ENCODE measurements at places on chromosomes 11 and 22. TPM values are rescaled to one million over a fixed set of nuclear protein-coding genes. Genes with fewer than 3 reads are reported as not detected.

The NXPE2 gene
- not detected for total RNA-seq

DNA sequence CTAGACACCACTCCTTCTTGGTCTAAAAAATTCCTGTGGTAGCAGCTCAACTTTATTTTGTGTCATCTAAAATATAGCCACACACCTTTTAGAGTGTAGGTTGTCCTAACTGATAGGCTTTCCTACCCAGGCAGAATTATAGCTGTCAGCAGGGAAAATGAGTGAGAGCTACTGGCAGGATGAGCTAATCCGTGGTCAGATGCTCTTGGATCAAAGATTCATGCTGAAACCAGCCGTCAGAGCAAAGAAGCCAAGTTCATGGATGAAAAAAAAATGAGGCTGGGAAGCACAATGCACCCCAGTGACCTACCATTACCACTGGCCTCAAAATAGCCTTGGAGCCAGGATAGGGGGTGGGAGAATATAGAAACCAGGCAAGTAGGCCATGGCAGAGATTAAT, 113.1 kb upstream of the BLID start:
- DNase-seq = no peak

DNA sequence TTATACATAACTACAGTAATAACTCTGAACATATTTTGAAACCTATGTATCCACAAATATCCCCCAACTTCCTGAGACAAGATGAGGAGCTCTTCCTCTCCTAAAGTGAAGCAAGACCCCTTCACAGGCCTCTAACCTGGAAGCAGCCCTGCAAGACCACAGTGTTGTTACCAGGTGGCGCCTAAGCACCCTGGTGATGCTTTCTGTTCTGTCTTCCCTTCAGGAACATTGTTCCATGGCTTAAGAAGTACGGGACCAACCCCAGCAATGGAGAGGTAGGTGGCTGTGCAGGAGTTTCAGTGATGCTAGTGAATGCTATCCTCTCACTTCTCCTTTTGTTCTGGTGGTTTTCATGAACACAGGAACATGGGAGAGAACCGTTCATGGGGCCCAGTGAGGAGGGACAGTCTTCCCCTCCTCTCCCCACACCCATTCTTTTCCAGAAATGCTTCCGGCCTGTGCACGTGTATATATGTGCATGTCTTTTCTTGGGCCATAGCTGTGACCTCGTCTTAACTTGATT, 6.4 kb downstream of the PPIL2 start:
- no peak for DNase-seq

DNA sequence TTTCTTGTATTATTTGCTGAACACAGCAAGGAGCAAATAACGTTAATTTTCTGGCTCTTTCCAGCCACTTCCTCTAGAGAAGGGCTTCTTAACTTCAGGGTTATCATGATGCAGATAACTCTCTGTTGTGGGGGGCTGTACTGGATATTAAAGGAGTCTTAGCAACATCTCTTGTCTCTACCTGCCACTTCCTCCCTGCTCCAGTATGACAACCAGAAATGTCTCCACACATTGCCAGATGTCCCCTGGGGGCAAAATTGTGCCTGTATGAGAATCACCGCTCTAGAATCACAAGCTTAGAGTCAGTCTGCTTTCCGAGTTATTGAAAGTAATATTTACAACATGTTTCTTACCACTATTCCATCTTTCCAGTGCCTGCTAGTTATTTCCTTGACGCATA, 6.8 kb downstream of the JRKL start:
- DNase-seq = no peak

- DNase-seq = no peak
Observed at GRCh38 chr11:112616327-112617097, 344.7 kb upstream of the NCAM1 start.

The SPI1 gene
- total RNA-seq = not detected

The MISFA gene
- total RNA-seq = 4.8 TPM

DNA sequence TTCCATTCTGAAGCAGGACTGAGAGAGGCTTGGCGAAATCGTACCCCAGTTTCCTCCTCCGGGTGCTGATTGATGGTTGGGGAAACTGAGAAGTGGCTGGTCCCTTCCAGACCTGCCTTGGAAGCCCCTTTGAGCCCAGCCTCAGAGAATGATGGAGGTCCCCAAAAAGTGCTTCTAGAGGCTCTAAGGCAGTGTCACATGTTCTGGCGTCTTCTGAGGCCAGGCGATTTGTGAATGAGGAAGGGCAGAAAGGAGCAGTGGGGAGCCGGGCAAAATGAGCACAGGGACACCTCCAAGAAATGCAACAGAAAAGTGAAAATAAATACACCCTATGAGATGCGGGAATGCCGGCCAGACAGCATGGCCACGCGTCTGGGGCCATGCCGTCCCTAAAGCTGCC, 1.0 kb upstream of the LIF start:
- no peak for DNase-seq

The PARVG gene
- not detected for total RNA-seq

The SCGB1A1 gene
- total RNA-seq = not detected

The ACTN3 gene
- total RNA-seq = not detected

DNA sequence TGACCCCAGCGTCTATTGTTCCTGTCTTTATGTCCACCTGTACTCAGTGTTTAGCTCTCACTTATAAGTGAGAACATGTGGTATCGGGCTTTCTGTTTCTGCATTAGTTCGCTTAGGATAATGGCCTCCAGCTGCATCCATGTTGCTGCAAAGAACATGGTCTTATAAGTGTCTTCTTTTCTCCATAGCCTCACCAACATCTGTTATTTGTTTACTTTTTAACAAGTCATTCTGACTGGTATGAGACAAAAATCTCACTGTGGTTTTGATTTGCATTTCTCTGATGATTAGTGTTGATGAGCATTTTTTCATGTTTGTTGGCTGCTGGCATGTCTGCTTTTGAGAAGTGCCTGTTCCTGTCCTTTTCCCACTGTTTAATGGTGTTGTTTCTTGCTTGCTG, 21.7 kb upstream of the SLN start:
- no peak for DNase-seq

GRCh38 chr11:24615451-24616160, 118.8 kb downstream of the LUZP2 start:
- DNase-seq = no peak

DNA sequence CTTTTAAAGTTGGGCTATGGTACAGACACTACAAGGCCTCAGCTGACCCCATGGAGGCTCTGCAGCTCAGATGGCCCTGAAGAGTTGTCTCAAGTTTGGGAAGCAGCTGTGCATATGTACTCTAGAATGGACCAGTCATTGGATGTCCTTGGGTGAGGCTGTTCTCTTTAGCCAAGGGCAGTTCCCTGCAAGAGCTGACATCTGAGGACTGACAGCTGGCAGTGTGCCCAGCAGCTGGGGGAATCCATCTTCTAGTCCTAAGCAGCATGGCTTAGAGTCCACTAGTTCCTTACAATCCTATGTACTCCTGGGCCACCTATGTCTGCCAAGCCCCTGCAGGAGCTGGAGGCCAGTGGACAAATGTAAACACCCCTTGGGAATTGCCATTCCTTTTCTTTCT, 76.5 kb downstream of the C11orf91 start:
- DNase-seq = no peak

The KRTAP5-7 gene
- not detected for total RNA-seq

- no peak for DNase-seq
Observed at GRCh38 chr11:99934008-99934407, 753.1 kb upstream of the ARHGAP42 start.

The BTG4 gene
- total RNA-seq = not detected

- no peak for DNase-seq
Observed at GRCh38 chr22:27224485-27225374, 567.3 kb downstream of the MIAT start.

- DNase-seq = no peak
Observed at GRCh38 chr11:117582433-117582832, 214.6 kb downstream of the DSCAML1 start.

The KMT5B gene
- total RNA-seq = 34.3 TPM

The CD3D gene
- not detected for total RNA-seq

DNA sequence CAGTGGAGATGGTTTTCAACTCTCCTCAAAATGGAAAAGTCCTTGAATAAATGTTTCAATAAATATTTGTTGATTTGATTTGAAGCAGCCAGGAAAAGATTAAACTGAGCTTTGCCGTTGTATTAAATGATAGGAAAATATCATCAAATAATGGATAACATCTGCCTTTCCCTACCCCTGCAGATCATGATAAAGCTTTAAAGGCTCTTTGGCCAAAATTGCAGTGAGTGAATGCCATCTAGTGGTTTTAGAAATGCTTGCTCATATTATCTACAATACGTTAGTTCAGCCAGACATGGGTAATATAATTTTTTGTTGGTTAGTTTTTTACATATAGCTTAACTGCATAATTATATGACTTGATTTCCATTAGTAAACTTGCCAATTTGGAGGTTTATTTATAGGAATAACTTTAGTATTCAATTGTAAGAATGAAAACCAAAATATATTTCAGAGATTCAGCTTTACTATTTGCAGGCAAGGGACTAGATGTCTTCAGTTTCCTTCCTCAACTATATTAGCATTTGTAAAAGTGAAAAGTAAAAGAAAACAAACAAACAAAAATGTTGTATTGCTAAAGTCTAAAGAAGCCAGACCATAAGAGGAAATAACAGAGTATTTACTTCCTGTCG, 159.2 kb downstream of the MSANTD4 start:
- DNase-seq = peak; percentile 35

- DNase-seq = no peak
Observed at GRCh38 chr11:126159719-126160344, 51.6 kb downstream of the RPUSD4 start.

GRCh38 chr11:132943357-132943705, 589.0 kb downstream of the OPCML start:
- peak; percentile 8 for DNase-seq

- no peak for DNase-seq
Observed at GRCh38 chr22:48751539-48752437, 1075.9 kb downstream of the BRD1 start.

- DNase-seq = peak; percentile 54
Observed at GRCh38 chr11:82718307-82718706, 15.4 kb downstream of the FAM181B start.

DNA sequence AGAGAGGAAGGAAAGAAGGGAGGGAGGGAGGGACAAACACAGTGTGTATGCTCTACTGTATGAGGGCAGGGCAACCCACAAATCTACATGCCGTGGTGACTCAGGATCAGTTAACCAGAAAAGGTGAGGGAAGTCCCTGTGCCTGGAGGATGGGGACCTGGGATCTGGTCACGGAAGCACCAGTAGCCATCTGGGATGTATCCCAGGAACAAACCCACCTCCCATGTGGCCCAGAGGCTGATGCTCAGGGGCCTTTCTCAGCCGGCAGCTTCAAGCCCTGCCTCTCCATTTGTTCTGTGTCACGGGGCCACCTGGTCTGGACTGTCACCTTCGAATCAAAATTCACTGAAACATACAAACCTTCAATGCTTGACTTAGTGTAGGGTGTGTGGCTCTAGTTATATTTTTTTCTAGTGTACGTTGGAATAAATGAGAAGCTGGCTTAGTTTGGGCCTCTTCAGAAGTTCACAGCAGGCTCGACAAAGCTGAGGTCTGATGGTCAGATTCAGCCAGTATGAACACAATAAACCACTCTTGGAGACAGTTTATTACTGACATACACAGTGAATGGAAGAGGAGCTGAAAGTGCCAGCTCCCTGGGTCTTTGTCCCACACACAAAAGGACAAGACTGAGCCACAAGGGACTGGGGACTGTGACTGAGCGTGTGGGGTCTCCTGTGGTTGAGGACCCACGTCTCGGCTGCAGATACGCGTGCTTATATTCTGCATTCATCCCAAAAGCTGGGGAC, 23.5 kb upstream of the RTL6 start:
- no peak for DNase-seq

- DNase-seq = no peak
Observed at GRCh38 chr11:78651923-78652842, 77.5 kb upstream of the NARS2 start.

The CLDN5 gene
- not detected for total RNA-seq

The ASCL2 gene
- total RNA-seq = not detected

The MS4A2 gene
- not detected for total RNA-seq

The OR52H1 gene
- not detected for total RNA-seq

The MS4A14 gene
- total RNA-seq = not detected

GRCh38 chr11:73034777-73035176, 107.3 kb downstream of the FCHSD2 start:
- no peak for DNase-seq

DNA sequence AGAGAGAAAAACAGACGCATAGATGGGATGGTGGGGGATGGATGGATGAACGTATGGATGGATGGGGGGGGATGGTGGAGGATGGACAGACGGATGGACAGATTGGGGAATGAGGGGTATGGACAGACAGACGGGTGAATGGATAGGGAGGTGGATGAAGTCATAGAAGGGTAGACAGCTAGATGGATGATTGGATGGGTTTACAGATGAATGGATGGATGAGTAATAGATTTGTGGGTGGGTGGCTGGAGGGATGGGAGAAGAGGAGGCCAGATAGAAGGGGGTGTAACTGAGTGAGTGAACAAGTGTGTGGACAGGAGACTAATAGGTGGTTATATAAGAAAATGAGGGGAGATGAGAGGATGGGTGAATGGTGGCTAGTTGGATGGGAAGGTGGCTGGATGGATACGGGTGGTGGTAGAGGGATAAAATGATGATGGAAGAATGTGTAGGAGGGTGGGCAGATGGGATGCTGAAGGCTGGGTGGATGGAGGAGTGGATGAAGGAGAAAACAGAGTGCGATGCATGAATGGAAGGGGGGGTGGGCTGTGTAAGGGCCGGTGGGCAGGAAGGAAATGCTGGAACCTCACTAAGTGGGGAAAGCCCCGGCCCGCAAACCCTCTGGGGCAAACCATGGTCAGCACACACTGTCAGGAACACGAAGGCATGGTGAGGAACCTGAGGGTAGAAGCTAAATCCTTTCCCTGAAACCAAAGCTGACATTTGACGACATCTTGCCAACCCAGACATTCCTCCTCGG, 21.6 kb downstream of the ARVCF start:
- DNase-seq = no peak

The TEX54 gene
- total RNA-seq = not detected

The BRSK2 gene
- total RNA-seq = 0.21 TPM

- no peak for DNase-seq
Observed at GRCh38 chr11:2129699-2130366, 9.4 kb downstream of the IGF2 start.

- DNase-seq = no peak
Observed at GRCh38 chr11:49208006-49208721, at the start of gene FOLH1. Gene FOLH1, minus strand, starts transcription at chr11:49208602. Its CDS starts 193 bp downstream, at chr11:49208409.

The OR10D3 gene
- total RNA-seq = not detected

GRCh38 chr11:128796270-128796669, 70.8 kb downstream of the KCNJ1 start:
- peak; percentile 29 for DNase-seq

GRCh38 chr11:77205467-77206263, 77.6 kb downstream of the MYO7A start:
- no peak for DNase-seq

- no peak for DNase-seq
Observed at GRCh38 chr11:69352166-69352565, 58.2 kb downstream of the MYEOV start.

GRCh38 chr11:94218372-94218771, 86.0 kb upstream of the IZUMO1R start:
- DNase-seq = no peak

GRCh38 chr11:24828938-24829605, 332.2 kb downstream of the LUZP2 start:
- DNase-seq = no peak

The TENM4 gene
- total RNA-seq = 17.4 TPM

- DNase-seq = no peak
Observed at GRCh38 chr11:115408036-115408921, 95.9 kb downstream of the CADM1 start.
